ENCODE measurements at places on chromosomes 13 and 19. TPM values are rescaled to one million over a fixed set of nuclear protein-coding genes. Genes with fewer than 3 reads are reported as not detected.
A peak's percentile ranks its signal among the peaks of the same experiment; 100 is the strongest.

- peak within 1 kb of the TSS; percentile 93 for H3K4me3 ChIP-seq
- H3K4me1 ChIP-seq = peaks cover 20% of the 10 kb centered on the region
- peak within 1 kb of the TSS; percentile 82 for H3K27ac ChIP-seq
- peaks cover 4% of the 10 kb centered on the region for H3K36me3 ChIP-seq
Measured at GRCh38 chr19:37655301-37655688, at the start of gene ZFP30. TSS of gene ZFP30 (minus strand) at chr19:37655465. CDS start at chr19:37647822, 7,643 bp downstream.

SPINT2 gene
- 26.4 TPM for total RNA-seq

DNA sequence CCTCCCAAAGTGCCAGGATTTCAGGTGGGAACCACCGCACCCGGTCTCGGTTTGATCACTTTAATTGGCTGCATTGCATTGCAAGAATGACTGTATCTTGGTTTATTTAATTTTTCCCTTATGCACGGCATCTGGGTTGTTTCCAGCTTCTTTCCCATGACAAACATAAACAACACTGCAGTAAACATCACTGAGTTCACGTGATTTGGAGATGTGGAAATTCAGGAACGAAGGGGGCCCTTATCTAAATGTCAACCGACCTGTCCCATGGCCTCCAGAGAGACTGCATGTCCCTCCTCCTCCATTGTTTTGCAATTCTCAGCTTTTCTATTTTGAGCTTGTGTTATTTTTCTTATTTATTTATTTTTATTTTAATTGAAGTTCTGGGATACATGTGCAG lies 14.4 kb upstream of the SULT2B1 start:
- no peak overlapping the region for H3K4me3 ChIP-seq
- H3K36me3 ChIP-seq = no peaks in the 10 kb centered on the region
- peaks cover 3% of the 10 kb centered on the region for H3K4me1 ChIP-seq
- no peak for DNase-seq

DNA sequence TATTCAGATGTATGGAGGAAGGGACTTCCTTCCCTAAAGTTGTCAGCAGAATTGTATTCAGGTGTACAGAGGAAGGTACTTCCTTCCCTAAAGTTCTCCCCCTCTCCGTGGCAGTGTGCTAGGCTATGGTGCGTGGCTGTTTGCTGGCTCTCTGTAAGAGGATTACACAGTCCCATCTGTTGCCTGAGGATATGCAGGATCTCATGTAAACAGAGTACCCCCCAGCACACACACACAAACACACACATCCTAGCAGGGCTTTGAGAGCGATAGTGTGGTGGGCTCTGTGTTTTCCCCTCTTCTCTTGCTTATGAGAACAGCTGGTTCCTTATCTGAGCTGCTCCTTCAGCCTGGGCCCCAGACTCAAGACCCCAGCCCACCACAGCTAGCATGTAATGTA lies 10.3 kb downstream of the NEK5 start:
- no peak overlapping the region for H3K4me3 ChIP-seq
- H3K4me1 ChIP-seq = peaks cover 7% of the 10 kb centered on the region
- H3K27ac ChIP-seq = no peak overlapping the region
- H3K36me3 ChIP-seq = no peaks in the 10 kb centered on the region
- peaks cover 8% of the 10 kb centered on the region for H3K27me3 ChIP-seq

RXFP2 gene
- total RNA-seq = not detected

SIGLECL1 gene
- total RNA-seq = not detected

GRCh38 chr13:100536643-100537180 lies 51.9 kb downstream of the GGACT start:
- H3K4me1 ChIP-seq = no peaks in the 10 kb centered on the region
- H3K27ac ChIP-seq = no peak overlapping the region
- DNase-seq = no peak
- H3K27me3 ChIP-seq = no peaks in the 10 kb centered on the region
- H3K4me3 ChIP-seq = no peak overlapping the region
- H3K36me3 ChIP-seq = peaks cover 15% of the 10 kb centered on the region

DNA sequence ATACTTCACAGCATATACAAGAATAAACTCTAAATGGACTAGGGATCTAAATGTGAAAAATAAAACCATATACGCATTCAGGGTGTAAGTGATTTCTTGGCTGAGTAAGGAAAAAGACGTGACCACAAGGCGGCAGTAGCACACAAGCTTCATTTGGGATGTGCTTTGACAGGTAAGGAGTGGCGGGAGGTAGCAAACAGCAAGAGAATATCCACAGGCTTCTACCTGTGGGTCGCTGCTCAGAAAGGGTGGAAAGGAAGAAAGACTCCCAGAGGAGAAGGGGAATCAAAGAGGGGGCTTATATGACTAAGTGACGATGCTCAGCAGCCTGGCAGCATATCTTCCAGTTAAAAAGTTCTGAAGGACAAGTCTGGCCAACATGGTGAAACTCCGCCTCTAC lies 2.5 kb upstream of the ZNF121 start:
- no peak overlapping the region for H3K27ac ChIP-seq
- H3K4me3 ChIP-seq = no peak overlapping the region
- H3K4me1 ChIP-seq = peaks cover 14% of the 10 kb centered on the region
- peaks cover 3% of the 10 kb centered on the region for H3K36me3 ChIP-seq
- DNase-seq = no peak

DNA sequence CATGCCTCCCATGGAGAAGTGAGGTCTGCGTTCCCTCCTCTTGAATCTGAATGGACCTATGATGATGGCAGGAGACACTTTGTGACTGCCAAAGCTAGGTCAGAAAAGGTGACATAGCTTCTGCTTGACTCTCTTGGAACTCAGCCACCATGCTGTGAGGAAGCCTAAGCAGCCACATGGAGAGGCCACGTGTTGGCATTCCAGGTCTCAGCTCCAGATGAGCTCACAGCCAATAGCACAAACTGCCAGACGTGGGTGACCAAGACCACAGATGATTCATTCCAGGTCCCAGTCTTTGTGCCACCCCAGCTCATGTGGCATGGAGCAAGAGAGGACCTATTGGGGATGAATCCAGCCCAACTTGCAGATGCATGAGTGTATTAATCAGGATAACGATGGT lies 8.7 kb upstream of the GGACT start:
- H3K27ac ChIP-seq = no peak overlapping the region
- H3K36me3 ChIP-seq = no peaks in the 10 kb centered on the region
- H3K27me3 ChIP-seq = no peaks in the 10 kb centered on the region
- no peaks in the 10 kb centered on the region for H3K4me1 ChIP-seq

ZNF878 gene
- total RNA-seq = 0.26 TPM

PRODH2 gene
- not detected for total RNA-seq

LHB gene
- total RNA-seq = not detected

- H3K27ac ChIP-seq = no peak overlapping the region
- no peaks in the 10 kb centered on the region for H3K36me3 ChIP-seq
- no peak overlapping the region for H3K4me3 ChIP-seq
- peaks cover 14% of the 10 kb centered on the region for H3K27me3 ChIP-seq
- DNase-seq = no peak
Measured at GRCh38 chr19:8120636-8121480, 28.5 kb downstream of the FBN3 start.

DNA sequence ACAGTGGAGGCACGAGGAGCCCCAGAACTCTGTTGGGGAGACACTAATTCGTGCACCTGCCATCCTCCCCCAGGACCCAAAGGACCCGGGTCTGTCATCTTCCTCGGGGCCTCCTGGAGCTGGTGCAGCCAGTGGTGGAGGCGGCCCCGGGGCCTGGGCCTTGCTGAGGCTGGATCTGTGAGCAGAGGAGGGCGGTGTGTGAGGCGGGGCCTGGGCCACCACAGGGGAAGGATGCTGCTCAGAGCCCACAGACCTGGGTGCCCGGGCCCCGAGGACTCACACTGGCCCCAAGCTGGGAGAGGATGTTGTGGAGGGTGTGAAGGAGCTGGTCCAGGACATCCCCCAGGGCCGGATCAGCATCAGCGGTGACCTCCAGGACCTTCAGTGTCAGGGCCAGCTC lies 8.3 kb downstream of the IFNL3 start:
- H3K4me3 ChIP-seq = no peak overlapping the region
- H3K36me3 ChIP-seq = no peaks in the 10 kb centered on the region
- H3K4me1 ChIP-seq = peaks cover 4% of the 10 kb centered on the region
- H3K27me3 ChIP-seq = peaks cover 38% of the 10 kb centered on the region
- peak; percentile 84 for DNase-seq

GRCh38 chr13:30864433-30865122 lies 41.5 kb upstream of the MEDAG start:
- no peaks in the 10 kb centered on the region for H3K27me3 ChIP-seq
- H3K36me3 ChIP-seq = no peaks in the 10 kb centered on the region
- H3K4me1 ChIP-seq = peaks cover 66% of the 10 kb centered on the region

Data from chondrocyte (in vitro differentiated cells).